ENCODE measurements at places on chromosomes 2 and 18.

GRCh38 chr2:74564222-74564621 is 9.7 kb downstream of the DOK1 start:
- DNase-seq: peak; percentile 38

DNA sequence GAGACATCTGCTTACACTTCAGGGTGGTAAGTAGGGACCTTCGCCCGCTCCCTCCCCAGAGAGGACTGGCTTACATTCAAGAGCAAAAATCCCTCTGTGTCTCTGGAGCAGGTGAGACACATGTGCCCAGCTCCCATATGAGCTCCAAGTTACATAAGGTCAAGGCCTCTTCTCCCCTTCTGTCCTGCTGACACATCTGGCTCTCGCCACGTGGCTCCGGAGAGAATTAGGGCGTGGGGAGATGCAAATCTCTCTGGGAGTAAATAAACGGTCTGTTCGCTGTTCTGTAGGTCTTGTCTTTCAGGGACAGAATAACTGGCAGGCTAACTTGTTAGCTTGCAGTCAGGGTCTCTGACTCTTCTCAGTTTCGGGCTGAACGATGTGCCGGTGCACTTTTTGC is 16.2 kb downstream of the MRO start:
- no peak for DNase-seq

DNA sequence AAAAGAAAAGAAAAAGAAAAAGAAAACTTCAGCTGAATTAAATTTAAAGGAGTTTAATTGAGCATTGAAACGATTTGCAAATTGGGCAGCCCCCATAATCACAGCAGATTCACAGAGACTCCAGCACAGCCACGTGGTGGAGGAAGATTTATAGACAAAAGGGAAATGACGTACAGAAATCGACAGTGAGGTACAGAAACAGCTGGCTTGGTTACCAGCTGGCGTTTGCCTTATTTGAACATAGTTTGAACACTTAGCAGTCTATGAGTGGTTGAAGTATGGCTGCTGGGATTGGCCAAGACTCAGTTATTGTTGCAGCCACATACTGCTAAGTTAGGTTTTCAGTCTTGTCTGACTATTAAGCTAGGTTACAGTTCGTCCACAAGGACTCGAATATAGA is 312.2 kb upstream of the SLC14A2 start:
- DNase-seq: no peak

GRCh38 chr2:88892788-88893187 is 201.3 kb downstream of the RPIA start:
- no peak for DNase-seq

DNA sequence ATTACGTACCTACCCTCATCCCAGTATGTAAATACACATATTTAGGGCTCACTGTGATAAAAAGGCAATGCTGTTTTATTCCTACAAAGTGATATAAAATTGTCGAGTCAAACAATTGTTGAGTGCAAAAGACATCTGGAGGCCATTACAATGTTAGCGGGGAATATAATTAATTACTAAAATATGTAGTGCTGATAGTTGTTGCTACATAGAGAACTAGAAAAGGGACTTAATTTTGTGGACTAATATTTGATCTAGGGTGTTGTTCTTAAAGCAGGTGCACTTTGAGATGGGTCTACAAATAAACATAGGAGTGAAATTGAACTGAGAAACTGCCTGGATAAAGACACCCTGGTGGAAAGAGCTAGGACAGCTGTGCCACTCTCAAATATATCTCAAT is 300.1 kb downstream of the NOL4 start:
- no peak for DNase-seq

GRCh38 chr2:50769406-50770181 is 262.3 kb downstream of the NRXN1 start:
- no peak for DNase-seq

- peak; percentile 53 for DNase-seq
These were observed 115.8 kb downstream of the CABLES1 start for GRCh38 chr18:23250893-23251656.

GRCh38 chr2:133526530-133527300 is 41.5 kb downstream of the NCKAP5 start:
- peak; percentile 25 for DNase-seq

GRCh38 chr2:121186261-121186660 is 98.7 kb downstream of the TFCP2L1 start:
- no peak for DNase-seq

DNA sequence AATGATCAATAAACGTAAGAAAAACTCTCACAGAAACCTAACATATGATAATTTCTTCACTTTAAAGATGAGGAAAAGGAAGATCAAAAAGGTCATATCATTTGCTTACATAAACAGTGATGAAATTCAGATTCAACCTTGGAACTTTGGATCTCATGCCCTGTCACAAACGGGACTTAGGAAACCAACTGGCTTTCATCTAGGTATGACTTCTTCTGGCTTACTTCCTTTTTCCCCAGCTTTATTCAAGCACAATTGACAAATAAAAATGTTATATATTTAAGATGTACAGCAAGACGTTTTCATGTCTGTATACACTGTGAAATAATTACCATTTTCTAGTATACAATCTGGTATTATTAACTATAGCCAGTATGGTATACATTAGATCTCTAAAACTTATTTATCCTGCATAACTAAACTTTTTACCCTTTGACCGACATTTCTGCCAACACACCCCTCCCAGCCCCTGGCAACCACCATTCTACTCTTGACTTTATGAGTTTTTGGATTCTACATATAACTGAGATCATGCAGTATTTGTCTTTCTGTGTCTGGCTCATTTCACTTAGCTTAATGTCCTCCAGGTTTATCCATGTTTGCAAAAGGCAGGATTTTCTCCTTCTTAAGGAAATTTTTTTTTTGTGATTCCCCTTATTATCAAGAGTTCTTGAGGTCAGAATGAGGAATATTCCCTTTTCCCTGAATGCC is 46.0 kb upstream of the COBLL1 start:
- no peak for DNase-seq

DNA sequence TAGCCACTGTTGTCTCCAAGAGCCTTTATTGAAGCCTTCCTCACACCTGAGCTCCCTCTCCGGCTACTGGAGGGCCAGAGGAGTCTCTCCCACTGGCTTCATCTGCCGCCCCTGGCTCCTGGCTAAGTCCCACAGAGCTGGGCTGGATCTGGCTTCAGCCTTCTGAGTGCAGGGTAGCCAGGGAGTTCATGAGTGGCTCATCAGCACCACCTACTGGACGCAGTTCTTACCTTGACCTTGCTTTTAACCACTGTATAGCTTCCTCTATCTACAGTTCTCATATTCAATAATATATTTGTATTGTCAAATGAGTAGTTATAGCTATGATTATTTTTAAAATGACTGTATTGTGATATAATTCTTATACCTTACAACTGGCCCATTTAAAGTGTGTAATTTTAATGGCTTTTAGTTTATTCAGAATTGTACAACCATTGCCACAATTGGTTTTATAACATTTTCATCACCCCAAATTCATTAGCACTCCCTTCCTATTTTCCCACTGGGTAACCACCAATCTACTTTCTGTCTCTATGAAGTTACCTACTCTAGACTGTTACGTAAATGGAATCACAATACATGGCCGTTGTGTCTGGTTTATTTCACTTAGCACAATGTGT is 17.7 kb downstream of the CNDP1 start:
- DNase-seq: peak; percentile 76

- DNase-seq: no peak
These were observed 336.5 kb downstream of the NBAS start for GRCh38 chr2:15224641-15225040.

DNA sequence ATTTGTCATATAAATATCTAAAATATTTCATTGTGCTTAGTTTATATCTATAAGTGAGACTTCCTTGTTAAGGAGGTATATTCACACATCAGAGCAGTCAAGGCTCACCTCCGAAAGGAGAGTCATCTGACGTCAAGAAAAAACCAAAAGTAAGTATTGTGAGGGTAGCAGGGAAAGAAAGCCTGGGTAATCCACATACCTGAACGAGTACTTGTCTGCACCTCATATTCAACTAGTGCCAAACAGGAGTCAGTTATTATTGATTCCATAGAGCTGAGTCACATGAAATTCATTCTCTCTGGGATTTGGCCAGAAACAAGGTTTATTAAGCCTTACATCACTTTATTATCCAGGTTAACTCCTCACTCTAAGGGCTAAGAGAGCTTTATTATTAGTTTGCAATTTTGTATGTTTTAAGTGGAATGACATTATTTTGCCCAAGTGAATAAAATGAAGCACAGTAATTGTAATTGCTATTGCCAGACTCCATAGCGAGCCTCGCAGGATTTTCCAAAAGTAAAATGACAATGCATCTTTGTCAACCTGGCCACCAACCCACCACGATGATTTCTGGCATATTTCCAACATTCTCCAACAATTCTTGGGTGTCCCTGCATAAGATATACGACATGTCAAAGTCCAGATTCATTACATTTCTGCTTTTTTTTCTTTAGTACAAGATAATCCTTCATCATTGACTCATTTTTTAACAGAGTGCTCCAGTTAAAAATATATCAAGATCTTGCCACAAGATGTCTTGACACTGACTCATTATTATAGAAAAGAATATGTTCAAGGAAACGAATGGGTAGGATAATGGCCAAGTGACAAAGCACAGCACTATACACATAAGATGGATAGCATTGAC is 1210.4 kb upstream of the ACVR2A start:
- DNase-seq: peak; percentile 45

DNA sequence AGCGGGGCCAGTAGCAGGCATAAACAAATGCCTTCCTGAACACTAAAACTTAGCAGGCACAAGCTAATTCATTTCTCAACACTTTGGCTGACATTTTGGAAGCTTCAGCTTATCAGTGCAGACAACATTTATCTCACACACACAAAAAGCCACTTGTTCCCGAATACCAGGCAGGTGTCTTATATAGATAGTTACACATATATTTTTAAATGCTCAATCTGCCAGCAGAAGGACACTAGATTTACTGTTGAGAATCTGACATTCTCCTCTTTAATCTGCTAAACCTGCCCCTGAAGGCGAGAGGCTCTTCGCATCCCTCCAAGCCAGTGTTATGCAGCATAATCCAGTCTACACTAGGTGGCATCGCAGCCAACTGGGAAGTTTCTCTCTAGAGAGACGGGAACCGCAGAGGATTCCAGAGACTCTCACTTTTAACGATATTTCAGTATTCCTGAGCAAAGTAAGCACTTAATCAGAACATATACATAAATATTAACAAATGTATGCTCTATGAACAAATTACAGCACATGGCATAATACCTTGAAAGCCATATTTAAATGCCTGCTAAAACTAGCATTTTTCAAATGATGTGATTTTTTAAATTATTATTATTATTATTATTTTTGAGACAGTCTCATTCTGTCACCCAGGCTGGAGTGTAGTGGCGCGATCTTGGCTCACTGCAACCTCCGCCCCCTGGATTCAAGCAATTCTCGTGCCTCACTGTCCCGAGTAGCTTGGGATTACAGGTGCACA is 90.2 kb upstream of the SCG2 start:
- DNase-seq: peak; percentile 46

- DNase-seq: no peak
These were observed 32.1 kb upstream of the MYO3B start for GRCh38 chr2:170145675-170146432.

- DNase-seq: peak; percentile 42
These were observed 197.7 kb upstream of the STON1 start for GRCh38 chr2:48332286-48332685.

DNA sequence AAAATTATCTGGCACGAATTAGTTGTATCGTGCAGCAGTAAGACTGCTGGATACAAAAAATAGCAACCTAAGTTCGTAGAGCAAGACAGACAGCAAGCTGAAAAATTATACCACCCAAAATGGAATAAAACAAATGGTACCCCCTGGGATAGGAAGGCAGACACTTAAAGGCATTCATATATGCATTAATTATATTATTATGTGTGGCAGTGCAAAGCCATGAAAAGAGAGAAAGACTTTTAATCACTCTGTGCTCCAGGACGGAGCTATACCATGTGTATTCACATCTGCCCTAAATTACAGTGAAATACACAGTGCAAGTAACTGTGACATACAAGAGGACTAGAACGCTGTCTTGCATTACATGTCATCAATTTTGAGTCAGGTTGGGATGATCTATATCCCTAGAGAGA is 235.9 kb downstream of the GULP1 start:
- peak; percentile 13 for DNase-seq

GRCh38 chr2:16114836-16115235 is 174.5 kb downstream of the MYCN start:
- no peak for DNase-seq

DNA sequence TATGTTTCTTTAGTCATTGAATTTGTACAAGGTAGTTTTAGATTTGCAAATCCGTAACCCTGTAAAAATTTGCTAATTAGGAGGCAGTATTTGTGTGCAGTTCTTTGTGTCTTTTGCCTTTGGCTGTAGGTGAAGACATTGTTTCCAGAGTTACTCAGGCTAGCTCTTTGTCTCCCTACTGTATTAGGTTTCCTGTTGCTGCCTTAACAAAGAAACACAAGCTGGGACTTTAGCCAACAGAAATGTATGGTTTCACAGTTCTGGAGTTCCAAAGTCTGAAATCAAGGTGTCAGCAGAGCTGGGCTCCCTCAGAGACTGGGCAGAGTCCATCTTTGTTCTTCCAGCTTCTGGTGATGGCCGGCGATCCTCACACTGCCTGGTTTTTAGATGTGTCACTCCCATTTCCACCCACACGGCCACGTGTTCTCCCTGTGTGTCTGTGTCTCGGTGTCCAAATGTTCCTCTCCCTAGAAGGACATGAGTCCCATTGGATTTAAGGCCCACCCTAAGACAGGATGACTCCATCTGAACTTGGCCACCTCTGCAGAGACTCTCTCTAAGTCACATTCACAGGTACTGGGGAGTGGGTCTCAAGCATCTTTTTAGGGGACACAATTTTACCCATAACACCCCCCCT is 309.7 kb downstream of the GALR1 start:
- DNase-seq: no peak

DNA sequence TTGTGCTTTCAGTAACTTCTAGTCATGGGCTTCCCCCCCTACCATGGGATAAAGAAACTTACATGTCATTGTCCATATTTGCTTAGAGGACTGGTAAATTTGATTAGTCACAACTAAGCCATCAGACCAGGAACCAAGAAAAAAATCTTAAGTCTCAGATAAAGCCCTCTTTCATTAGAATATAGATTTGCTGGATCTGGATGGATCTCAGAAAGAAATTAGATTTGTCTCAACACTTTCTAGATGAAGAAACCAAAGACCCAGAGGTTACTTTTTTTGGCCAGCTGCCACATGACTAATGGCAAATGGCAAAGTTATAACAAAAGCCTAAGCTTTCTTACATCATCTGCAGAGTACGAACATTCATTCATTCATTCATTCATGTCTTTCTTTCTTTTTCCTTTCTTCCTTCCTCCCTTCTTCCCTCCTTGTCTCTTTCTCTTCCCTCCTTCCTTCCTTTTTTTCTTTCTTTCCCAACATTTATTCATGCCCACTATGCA is 60.2 kb downstream of the CDCA7 start:
- peak; percentile 27 for DNase-seq

DNA sequence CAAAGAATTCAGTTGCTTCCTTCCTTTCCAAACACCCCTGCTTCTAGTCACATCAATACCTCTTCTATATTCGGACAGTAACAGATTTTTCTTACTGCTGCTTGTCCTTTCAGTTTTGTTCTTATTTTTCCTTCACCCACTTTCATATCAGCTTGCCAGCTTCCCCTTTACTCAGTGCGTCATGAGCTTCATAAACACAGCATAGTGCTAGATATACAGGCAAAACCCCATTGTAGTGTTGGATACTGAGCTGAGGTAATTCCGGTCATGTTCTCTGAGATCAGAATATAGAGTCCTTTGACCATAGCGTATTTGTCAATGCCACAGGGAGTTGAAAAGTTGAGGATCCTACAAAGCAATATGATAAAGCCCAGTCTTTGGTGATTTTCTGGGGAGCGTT is 2.4 kb downstream of the FARP2 start:
- no peak for DNase-seq
